ENCODE measurements at places on chromosomes 12 and 14.

DNA sequence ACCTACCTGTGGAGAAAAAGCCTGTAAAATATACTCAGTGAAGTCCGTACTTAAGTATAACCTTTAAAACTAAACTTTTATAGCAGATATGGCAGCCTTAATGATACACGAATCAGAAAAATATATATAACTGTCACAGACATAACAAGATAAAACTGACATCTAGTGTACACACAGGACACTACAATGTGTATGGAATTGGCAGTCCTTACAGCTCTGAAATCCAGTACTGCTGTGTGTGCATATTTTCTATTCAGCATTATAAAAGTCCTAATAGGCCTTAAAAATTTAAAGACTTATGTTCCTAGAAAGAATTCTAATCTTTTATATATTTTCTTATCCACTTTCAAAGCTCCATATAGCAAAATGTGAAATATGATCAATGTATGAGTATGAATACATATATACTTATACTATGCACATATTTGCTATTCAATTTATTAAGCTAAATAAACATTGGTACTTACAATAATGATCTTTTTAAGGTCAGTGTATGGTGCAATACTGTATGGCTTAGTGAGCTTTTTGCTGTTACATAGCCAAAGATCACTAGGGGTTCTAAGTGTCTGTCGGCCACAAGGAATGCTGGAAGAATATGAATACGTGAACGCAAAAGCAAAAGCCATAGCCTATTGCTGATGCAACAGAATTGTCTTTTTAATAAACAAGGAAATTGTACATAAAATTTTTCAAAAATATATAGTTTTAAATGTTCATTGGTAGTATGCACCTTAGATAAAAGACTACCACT is 69.2 kb downstream of the C2CD5 start:
- H3K27ac ChIP-seq = no peak overlapping the region
- DNase-seq = no peak
- peaks cover 27% of the 10 kb centered on the region for H3K36me3 ChIP-seq
- peaks cover 19% of the 10 kb centered on the region for H3K4me1 ChIP-seq
- H3K4me3 ChIP-seq = no peak overlapping the region
- H3K27me3 ChIP-seq = no peaks in the 10 kb centered on the region

DNA sequence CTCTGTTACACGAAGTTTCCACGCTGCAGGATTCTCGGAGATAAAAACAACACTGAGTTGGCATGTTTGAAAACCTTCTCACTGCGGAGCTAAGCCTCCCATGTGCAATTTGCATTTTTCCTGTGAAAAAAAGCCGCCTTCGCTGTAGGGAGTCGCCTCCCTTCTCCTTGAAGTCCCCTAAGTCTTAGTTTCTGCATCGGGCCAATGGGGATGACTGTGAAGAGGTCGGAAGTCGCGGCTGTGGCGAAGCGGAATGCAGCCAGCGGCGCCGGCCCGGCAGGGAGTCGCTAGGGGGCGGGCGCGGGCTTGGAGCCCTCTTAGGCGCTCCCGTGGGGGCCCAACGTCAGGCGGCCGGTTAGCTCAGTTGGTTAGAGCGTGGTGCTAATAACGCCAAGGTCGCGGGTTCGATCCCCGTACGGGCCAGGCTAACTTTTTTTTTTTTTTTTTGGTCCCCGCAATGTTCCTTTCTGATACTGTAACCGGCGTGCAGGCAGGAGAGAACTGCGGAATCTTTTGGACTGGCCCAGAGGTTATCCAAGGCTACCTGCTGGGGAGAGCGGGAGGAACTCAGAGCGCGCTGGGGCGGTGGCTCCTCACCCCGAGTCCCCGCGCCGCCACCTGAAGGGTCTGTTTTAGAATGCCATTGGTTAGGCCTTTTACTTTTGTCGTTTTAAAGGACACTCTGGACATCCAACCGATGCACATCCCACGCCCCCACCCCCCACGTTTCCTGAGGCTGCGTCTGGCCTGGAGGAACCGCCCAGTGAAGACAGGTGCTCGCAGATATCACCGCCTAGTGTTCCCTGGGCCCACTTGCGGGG is 2.6 kb upstream of the ZNF839 start:
- H3K27me3 ChIP-seq = no peaks in the 10 kb centered on the region
- H3K27ac ChIP-seq = peak overlapping the region; percentile 90
- peaks cover 1% of the 10 kb centered on the region for H3K36me3 ChIP-seq

GRCh38 chr14:59283361-59283760 is 94.9 kb downstream of the DAAM1 start:
- no peak for DNase-seq
- H3K27ac ChIP-seq = no peak overlapping the region
- no peaks in the 10 kb centered on the region for H3K27me3 ChIP-seq
- no peak overlapping the region for H3K4me3 ChIP-seq

- H3K4me1 ChIP-seq = no peaks in the 10 kb centered on the region
- DNase-seq = no peak
- no peaks in the 10 kb centered on the region for H3K36me3 ChIP-seq
- no peaks in the 10 kb centered on the region for H3K27me3 ChIP-seq
- no peak overlapping the region for H3K4me3 ChIP-seq
- H3K27ac ChIP-seq = no peak overlapping the region
These were observed 88.2 kb downstream of the CCDC91 start for GRCh38 chr12:28278499-28278898.

DNA sequence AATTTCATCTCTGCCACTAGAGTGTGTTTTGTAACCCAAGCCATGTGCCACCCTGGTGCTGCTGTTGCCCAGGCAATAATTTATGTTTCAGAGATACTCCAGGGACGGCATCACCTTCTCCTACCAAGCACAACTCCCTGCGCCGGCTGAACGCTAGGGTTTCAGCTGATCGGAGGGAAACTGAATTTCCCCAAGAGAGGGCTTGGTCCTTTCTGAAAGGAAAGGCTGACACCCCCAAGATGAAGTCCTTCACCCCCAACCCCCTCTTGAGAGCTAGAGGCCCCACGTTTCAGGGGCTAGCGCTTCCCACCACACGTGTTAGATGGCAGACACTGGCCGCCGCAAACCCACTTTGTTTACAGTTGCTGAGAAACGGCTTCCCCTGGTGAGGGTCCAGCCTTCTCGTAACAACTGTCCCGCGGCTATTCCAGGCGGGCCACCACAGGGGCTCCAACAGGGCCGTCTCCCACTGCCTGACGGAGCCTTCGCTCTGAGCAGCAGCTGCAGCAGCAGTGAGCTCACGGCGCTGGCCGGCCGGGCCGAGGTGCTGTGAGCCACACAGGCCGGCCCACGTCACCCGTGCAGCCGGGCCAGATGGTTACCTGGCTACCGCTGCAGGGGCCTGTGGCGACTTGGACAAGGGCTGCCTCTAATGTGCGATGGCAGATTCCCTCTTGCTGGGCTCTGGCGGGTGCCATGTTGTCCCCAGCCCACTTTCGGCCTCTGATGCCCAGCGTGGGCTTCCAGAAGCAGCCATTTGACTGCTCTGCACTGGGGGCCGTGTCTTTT is 66.4 kb downstream of the TESC start:
- no peaks in the 10 kb centered on the region for H3K4me1 ChIP-seq
- no peak for DNase-seq
- no peak overlapping the region for H3K4me3 ChIP-seq
- no peak overlapping the region for H3K27ac ChIP-seq
